Pulmonary artery endothelial cell (primary cell): ENCODE measurements at places on chromosomes 6 and 20. TPM values are rescaled to one million over a fixed set of nuclear protein-coding genes. Genes with fewer than 3 reads are reported as not detected.

GRCh38 chr6:74273541-74273940 is 577.5 kb downstream of the CD109 start:
- DNase-seq, result no peak

UBD gene
- 0.53 and 1.9 TPM in 2 replicates for total RNA-seq

SAMHD1 gene
- 19.9 and 32.0 TPM in 2 replicates for total RNA-seq

DNA sequence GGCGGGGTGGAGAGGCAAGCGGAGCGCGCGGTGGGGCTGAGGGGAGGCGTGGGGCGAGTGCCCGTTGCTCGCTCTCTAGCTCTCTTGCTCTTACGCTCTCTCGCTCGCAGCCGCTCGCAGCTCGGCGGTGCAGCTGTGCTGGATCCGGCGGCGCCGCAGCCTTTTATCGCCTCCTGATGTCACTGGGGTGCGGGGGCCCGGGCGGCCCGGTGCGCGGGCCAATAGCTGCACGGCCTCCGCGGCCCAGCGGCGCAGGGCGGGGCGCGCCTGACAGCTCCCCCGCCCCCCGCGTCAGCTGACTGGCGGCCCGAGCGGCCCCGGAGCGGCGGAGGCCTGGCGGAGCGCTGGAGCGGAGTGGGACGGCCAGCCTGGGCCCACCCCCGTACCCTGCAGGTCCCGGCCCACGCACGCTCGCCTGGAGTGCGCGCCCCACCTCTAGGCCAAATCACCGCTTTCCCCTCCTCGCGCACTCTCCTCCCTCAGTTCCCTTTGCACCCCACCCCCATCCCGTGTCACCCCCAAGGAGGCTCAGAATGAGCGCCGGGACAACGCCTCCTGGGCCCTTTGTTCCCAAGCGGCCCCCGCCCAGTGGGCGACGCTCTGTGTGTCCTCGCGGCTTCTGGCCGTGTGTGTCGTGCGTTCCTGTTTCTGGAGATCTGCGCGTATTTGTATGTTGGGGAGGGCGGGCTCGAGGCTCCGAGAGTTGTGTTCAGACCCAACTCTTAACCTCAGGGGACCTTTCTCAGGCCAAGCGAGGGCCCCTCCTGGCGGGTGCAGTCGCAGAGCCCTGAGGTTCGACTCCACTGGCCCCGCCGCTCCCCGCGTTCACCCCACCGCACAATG is at the start of gene MAFB:
Gene MAFB (minus strand): TSS at position 137 of the 843 bp plus-strand sequence. CDS start 386 bp downstream, outside the sequence.
- peak; percentile 79 for DNase-seq

GRCh38 chr6:52672412-52673025 is 1.6 kb downstream of the TMEM14A start:
- no peak for DNase-seq

DNA sequence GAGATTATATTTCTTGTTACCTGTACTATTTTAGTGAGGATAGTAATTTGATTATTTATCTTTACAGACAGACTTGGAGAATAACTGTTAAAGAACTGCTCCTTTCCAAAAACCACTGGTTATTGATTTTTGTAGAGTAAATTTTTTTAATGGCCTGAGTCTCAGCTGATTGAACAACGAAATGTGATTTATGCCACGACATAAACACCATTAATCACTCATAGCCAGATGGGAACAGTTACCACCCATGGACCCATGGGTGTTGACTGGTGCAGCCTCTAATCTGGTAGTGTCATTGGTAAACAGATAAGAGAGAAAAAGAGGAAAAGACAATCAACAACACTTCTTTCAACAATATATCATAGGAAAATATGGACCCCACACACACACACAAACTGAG is 101.4 kb upstream of the BEND6 start:
- no peak for DNase-seq

- DNase-seq, result no peak
These were observed 104.4 kb downstream of the SMOC2 start for GRCh38 chr6:168545428-168545827.

DNA sequence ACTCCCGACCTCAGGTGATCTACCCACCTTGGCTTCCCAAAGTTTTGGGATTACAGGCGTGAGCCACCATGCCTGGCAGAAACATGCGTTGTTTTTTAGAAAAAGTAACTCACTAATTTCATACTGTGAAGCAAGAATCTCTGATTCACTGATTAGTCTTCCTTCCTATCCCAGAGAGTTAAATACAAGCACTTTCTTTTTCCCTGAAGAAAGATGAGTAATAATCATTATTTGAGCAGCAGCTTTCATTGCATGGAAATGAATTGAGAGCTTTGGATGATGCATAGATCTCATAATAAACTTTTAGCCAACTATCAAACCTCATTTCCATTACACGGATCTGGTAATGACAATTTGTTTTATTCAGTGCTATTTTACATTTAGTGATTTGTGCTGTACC is 892.5 kb upstream of the EYS start:
- DNase-seq, result no peak

MDFI gene
- 18.7 and 26.8 TPM in 2 replicates for total RNA-seq

GRCh38 chr20:40506537-40506939 is 182.5 kb downstream of the MAFB start:
- peak; percentile 29 for DNase-seq

DNA sequence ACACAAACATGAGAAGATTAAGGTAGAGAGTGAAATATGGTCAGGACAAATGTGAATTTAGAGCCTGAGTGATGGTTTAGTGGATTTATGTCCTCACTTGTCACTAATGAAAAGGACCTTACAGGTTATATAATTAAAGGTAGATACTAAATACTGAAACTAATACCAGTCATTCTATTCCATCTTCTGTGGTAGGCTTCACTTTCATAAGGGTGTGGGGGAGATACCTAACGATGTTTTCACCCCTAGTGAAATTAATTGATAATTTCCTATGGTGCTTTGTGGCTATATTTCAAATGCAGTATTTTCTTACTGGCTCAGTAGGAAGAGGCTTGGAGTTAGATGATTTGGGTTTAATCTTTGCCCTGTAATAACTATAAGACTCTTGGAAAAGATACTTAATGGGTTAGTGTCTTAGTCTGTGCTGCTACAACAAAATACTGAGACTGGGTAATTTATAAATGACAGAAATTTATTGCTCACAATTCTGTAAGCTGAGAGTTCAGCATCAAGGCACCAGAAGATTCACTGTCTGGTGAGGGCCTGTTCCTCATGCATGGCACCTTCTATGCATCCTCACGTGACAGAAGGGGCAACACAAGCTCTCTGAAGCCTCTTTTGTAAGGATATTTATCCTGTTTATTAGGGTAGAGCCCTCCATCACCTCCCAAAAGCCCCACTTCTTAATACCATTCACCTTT is 21.3 kb downstream of the RNF217 start:
- no peak for DNase-seq

DNA sequence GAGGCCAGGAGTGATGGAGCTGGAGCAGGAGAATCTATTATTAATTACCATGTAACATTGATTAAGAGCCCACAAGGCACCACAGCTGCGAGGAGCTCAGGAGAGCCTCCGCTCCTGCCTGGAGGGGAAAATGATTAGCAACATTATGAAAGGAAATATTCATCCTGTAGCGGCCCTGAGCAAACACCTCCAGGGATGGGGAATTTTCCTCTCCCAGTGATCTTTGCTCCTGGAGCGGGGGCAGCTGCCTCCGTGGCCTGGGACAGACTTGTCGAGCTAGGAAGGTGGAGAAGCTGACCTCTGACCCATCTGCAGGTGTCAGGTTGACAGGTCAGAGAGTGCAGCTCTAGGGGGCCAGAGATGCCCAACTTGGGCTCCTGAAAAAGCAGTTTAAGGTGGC is 40.1 kb upstream of the SIRPA start:
- no peak for DNase-seq

DDX43 gene
- total RNA-seq, result 0.14 and 0.33 TPM in 2 replicates

RIOK1 gene
- total RNA-seq, result 26.8 and 30.6 TPM in 2 replicates

GRCh38 chr20:37888641-37889040 is 14.3 kb upstream of the VSTM2L start:
- no peak for DNase-seq

DNA sequence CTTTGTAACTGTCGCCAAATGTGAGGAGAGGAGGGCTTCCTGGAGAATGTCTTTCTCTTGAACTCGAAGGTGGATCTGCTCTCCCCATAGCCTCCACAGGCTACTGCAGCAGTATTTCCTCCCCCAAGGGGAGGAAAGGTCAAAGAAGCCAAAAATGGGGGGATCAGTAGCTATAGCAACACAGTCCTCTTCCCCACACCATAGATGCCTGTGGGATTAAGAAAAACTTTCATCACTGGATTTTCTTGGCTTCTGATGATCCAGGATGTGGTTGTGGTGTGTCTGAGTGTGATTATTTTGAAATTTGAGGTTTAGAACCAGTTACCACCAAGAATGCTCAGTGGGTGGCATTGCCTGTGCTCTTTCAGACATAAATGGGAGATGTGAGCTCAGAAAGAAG is 140.1 kb upstream of the SPACA1 start:
- DNase-seq, result no peak

CALHM4 gene
- 0.13 and 0.28 TPM in 2 replicates for total RNA-seq

DNA sequence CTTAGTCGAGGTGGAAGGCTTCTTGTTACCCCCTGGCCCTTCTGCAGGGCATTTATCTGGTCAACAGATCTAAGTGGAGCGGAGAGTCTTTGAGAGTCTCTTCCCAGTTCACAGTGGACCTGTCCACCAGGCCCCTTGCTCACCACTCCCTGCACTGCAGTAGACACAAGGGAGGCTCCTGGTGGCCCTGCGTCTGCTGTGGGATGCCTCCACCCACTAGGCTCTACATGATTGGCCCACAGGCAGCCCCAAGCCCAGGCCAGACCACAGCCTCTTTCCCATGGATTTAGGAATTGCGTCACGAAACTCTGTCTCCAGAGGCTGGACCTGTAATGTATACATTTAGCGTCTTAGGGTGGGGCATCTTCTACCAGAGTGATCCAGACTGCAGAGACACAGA is 28.4 kb downstream of the TBC1D7 start:
- DNase-seq, result no peak
